Stimulated activated CD4-positive, alpha-beta T cell treated with anti-CD3 and anti-CD28 coated beads, TNF-alpha, amount 100 ng/mL, for 24 hours (primary cell): ENCODE measurements at places on chromosomes 16 and 17.

GRCh38 chr16:70430667-70431536, 8.0 kb downstream of the ST3GAL2 start:
- peak; percentile 38 for DNase-seq

GRCh38 chr16:48113001-48113400, 42.8 kb downstream of the ABCC12 start:
- no peak for DNase-seq

GRCh38 chr17:2440930-2441329, 40.1 kb upstream of the MNT start:
- no peak for DNase-seq

GRCh38 chr17:78817123-78817522, 23.5 kb downstream of the USP36 start:
- peak; percentile 54 for DNase-seq

DNA sequence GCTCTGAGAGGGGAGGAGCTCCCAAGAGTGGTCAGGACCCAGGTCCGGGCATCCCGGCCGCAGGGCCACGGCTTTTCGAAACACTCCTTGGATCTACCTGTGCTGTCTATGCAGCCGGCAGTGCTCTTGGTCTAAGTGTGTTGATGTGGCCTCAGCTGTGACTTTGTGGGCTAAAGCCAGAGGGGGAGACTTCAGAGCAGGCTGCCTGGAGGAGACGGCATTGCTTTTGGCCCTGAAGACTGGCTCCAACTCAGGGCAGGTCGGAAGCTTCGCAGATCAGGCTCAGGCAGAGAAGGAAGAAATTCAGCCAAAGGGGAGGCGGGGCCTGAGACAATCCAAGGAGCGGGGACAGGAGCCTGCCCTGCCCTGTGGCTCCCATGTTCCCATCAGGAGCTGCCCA, 31.4 kb downstream of the PIEZO1 start:
- no peak for DNase-seq

DNA sequence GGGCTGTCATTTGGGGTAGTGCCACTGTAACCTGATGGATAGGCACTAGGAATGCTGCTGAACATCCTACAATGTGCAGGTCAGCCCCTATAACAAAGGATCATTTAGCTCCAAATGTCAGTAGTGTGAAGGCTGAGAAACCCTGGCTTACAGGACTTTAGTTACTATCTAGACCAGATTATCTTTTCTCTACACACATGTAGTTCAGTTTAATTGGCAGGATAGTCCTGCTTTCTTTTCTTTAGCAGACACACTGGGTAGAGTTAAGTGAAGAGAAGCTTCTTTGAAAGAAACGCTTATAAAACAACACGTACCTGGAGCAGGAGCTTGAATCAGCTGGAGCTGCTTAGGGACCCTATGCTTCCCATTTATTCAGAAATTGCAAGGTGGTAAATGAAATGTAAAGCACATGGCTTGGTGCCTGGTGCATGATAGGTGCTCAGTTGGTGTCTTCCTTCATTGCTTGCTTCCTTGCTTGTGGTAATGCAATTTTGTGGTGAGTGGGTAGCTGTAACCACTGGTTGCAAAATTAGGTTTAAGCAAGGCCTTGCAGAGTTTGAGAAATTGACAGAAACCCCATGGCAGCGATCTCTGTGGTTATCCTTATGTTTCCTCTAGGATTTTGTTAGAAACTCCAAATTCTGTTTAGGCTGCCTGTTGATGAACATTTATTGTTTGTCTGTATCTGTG, 9.4 kb downstream of the METTL9 start:
- no peak for DNase-seq

DNA sequence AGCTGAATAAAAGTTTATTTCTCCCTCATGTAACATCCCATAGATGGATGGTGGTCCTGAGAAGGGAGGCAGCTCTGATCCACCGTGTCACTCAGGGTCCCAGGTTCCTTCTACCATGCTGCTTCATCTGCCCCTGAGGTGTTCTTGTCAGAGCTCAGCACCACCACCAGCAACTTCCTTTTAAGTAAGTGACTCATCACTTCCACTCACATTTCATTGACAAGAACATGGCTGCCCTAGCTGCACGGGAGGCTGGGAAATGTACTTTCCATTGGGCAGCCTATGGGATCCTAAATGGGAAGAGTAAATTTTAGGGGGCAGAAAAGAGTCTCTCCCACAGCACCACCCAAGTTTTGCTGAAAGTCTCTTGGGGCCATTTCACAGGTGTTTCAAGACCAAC, 134.7 kb downstream of the USP31 start:
- DNase-seq: no peak

GRCh38 chr17:81314398-81315081, 19.4 kb upstream of the SLC38A10 start:
- DNase-seq: no peak
